ENCODE measurements at places on chromosomes 12 and 14.

- no peak for DNase-seq
Observed at GRCh38 chr14:32471181-32471580, 142.1 kb downstream of the AKAP6 start.

- no peak for DNase-seq
Observed at GRCh38 chr14:102580550-102581110, 11.8 kb upstream of the RCOR1 start.

GRCh38 chr12:127025545-127025944, 1241.4 kb upstream of the TMEM132C start:
- no peak for DNase-seq

- DNase-seq: no peak
Observed at GRCh38 chr12:39935275-39935674, 170.6 kb downstream of the SLC2A13 start.

- no peak for DNase-seq
Observed at GRCh38 chr14:64614805-64615391, 65.1 kb downstream of the PPP1R36 start.

DNA sequence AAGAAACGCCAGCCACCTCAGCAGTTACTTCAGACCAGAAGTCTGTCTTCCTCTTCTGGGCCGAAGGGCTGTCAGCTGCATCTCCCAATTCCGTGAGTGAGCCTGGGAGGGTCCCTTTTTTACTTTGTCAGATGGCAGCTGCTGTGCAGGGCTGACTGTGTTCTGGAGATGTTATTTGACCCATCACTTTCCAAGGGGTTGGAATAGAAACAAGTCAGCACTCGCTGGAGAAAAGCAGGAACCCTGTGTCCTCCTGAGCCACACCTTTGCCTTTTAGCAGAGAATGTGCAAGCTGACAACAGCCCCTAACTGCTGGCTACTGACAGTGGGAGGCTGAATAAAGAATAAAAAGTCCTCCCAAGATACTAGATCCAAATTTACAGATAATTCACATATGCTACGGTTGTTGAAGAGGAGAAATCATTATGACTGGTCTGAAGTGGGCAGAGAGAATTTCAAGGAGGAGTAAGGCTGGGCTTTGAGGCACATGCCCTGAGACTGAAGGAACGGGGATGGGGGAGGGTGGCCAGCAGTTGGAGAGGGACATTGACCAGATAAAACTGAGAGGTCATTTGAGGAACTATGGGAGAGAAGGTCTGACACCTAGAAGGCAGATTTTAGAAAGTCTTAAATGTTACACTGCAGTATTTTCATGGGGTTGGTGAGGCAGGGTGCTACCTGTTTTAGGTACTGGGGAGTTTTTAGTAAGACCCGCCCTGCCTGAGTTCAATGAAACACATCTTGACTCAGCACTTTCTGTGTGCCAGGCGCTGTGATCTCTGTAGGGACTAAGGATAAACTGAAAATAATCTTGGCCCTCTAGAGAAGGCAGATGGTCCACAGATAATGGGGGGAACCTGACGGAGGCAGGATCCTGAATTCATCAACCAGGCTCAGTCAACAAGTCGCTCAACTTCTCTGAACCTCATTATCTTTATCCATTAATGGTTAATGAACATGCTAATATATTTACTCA, 27.4 kb downstream of the FAM234B start:
- no peak for DNase-seq

- no peak for DNase-seq
Observed at GRCh38 chr12:14510574-14510973, 57.1 kb downstream of the PLBD1 start.

GRCh38 chr14:32905013-32905412, 33.7 kb upstream of the NPAS3 start:
- DNase-seq: no peak

- peak; percentile 74 for DNase-seq
Observed at GRCh38 chr14:93787465-93788292, 606 bp downstream of the PRIMA1 start.

DNA sequence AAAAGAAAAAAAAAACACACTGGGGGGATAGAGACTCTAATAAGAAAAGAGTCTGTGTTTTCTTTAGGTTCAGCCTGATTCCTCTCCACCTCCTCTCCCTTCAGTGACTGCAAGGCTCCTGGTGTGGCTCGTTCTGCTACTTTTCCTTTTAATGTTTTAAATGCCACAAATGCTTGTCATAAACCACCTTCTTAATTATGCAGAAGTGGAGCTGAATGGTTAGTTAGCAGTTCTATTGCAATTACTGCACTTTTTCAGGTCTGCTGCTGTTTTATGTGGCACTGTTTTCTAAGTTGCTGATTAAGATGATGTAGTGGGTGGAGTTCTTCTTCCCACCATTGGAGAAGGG, 878.1 kb downstream of the DIO2 start:
- DNase-seq: no peak

- DNase-seq: no peak
Observed at GRCh38 chr12:123024819-123025391, 44.4 kb downstream of the ARL6IP4 start.

- no peak for DNase-seq
Observed at GRCh38 chr14:54803926-54804537, 98.6 kb downstream of the GCH1 start.

All from WTC11 (cell line).